ENCODE measurements at places on chromosomes 7 and 10. TPM values are rescaled to one million over a fixed set of nuclear protein-coding genes. Genes with fewer than 3 reads are reported as not detected.

Gene EBLN1
- not detected for total RNA-seq

Gene GCK
- total RNA-seq = 1.5 TPM

DNA sequence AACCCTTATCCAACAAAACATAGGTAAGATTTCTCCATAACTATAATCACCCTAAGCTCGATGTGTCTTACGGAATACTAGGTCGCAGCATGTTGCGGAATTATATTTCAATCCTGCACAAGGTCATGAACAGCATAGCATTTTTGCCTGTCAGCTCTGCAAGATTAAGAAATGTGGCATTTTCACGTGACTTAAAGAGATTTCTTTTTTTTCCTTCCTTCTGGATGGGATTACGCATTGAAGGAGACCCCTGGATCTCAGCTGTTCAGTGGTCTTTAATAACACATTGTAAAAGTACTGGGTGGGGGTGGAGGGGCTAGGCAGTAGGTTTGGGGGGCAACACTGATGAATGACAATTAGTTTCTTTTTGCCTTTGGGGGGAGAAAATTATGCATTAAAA, 106.7 kb downstream of the CUBN start:
- no peaks in the 10 kb centered on the region for H3K36me3 ChIP-seq
- H3K27me3 ChIP-seq = no peaks in the 10 kb centered on the region
- peaks cover 35% of the 10 kb centered on the region for H3K4me1 ChIP-seq
- no peak for DNase-seq
- no peak overlapping the region for H3K4me3 ChIP-seq
- peak overlapping the region; percentile 57 for H3K27ac ChIP-seq

DNA sequence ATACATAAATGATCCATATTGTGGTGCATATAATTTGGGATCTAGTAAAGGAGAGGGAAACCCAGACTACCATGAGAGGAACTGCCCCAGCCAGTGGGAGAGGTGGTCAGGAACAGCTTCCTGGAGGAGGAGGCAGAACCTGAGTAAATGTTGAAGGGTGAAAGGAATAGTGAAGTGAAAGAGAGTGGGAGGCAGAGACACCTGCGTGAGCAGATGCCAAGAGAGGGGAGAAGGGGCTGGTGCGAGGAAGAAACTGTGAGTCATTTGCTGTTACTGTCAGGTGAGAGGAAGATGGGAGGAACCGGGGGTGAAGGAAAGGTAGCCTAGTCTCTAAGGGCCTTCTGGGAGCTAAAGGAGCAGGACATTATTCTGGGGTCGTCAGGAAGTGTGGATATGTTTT, 294.8 kb downstream of the GRID1 start:
- no peak overlapping the region for H3K4me3 ChIP-seq
- no peaks in the 10 kb centered on the region for H3K36me3 ChIP-seq
- no peaks in the 10 kb centered on the region for H3K4me1 ChIP-seq
- H3K27ac ChIP-seq = no peak overlapping the region
- peaks cover 41% of the 10 kb centered on the region for H3K27me3 ChIP-seq

Gene PTPRE
- total RNA-seq = 2.0 TPM

DNA sequence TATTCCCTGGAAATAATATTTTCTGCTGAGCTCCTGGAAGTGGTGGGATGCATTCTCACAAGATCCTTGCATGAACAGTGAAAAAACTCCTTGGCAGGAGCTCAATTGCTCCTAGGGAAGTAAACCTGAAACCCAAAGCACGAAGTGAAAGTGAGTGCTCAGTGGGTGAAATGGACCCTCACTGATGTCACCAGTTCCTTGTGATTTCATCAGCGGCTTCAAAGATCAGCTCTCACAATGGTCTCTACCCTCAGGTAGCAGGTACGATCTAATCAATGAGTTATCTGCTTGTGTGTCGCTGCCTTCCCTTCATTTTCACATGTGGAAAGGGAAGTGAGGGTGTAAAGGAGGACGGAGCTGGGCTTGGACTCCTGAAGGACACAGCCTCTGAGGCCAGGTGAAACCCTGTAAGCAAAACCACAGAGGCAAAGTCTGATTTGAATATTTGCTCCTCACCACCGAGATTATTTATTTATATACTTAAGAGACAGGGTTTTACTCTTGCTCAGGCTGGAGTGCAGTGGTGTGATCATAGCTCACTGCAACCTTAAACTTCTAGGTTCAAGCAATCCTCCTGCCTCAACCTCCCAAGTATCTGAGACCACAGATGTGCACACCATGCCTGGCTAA, 255.4 kb upstream of the LYZL1 start:
- no peaks in the 10 kb centered on the region for H3K36me3 ChIP-seq
- no peak for DNase-seq
- no peak overlapping the region for H3K4me3 ChIP-seq
- H3K4me1 ChIP-seq = peaks cover 38% of the 10 kb centered on the region

Gene GNGT1
- total RNA-seq = not detected

Gene TRPV5
- 0.29 TPM for total RNA-seq

Gene TMEM270
- total RNA-seq = not detected

Gene OR2A42
- total RNA-seq = 0.50 TPM

Gene NPFFR1
- 0.14 TPM for total RNA-seq

- peaks cover 2% of the 10 kb centered on the region for H3K36me3 ChIP-seq
- DNase-seq = no peak
- H3K4me1 ChIP-seq = no peaks in the 10 kb centered on the region
- no peak overlapping the region for H3K4me3 ChIP-seq
These were observed 14.9 kb downstream of the TMEM72 start for GRCh38 chr10:44925811-44926750.

DNA sequence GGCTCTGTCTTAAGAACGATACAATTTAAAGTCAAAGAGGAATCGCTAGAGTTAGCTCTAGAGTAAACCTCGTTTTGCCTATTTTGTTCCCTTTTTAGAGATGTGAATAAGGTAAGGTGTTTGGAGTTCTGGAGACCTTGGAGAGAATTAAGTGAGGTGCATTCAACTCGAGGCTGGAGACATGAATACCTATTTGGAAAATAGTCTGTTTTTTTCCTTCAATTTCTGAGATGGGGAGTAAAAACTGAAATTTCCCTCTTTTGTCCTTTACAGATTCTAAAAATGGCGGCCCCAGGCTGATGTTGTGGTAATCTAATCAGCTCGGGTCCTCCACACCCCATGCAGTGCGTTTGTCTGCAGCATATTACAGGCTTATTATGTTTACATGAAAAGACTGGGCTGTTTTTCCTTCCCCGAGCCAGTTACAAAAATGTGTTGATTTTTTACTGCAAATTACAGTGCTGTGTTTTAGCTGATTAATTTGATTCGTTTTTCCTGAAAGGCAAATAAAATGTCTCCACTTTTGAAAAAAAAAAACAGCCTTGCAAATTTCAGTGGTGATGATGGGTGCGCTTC, 1.5 kb downstream of the KMT2E start:
- H3K4me1 ChIP-seq = peaks cover 35% of the 10 kb centered on the region
- DNase-seq = no peak
- H3K27me3 ChIP-seq = no peaks in the 10 kb centered on the region
- peak overlapping the region; percentile 100 for H3K27ac ChIP-seq
- no peaks in the 10 kb centered on the region for H3K36me3 ChIP-seq
- H3K4me3 ChIP-seq = peak overlapping the region; percentile 100

Gene GDF2
- total RNA-seq = not detected

- H3K36me3 ChIP-seq = no peaks in the 10 kb centered on the region
- H3K27me3 ChIP-seq = peaks cover 28% of the 10 kb centered on the region
- no peak overlapping the region for H3K4me3 ChIP-seq
- no peak overlapping the region for H3K27ac ChIP-seq
- DNase-seq = no peak
- no peaks in the 10 kb centered on the region for H3K4me1 ChIP-seq
These were observed 18.7 kb upstream of the TMEM178B start for GRCh38 chr7:141055146-141055545.
